ENCODE measurements at places on chromosomes 5 and 9. TPM values are rescaled to one million over a fixed set of nuclear protein-coding genes. Genes with fewer than 3 reads are reported as not detected.

DNA sequence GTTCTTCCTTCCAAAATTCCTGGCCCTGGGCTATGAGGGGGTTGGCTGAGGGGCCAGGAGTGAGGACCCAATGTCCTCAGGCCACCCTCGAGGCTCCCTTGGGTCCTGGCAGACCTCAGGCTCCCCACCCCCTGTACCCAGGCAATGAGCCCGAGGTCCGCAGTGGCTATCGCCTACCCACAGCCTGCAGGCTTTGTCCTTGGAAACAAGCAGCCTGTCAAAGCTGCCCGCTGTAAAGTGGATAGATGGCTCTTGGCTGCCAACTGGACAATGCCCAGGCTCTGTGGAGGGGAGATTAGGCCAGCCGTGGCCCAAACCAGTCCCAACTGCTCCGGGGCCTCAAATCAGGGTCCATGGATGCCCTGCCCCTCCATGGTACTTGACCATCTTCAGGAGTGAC, 2.2 kb upstream of the ADGRD2 start:
- no peak overlapping the region for H3K27ac ChIP-seq
- peaks cover 40% of the 10 kb centered on the region for H3K27me3 ChIP-seq
- no peak for DNase-seq
- peaks cover 4% of the 10 kb centered on the region for H3K4me1 ChIP-seq
- H3K36me3 ChIP-seq = no peaks in the 10 kb centered on the region

GRCh38 chr5:143106174-143106573, 297.3 kb downstream of the NR3C1 start:
- no peak overlapping the region for H3K4me3 ChIP-seq
- peak; percentile 51 for DNase-seq
- peaks cover 3% of the 10 kb centered on the region for H3K4me1 ChIP-seq
- H3K27me3 ChIP-seq = no peaks in the 10 kb centered on the region
- H3K27ac ChIP-seq = no peak overlapping the region
- H3K36me3 ChIP-seq = peaks cover 2% of the 10 kb centered on the region

GRCh38 chr9:112757282-112757883, 6.8 kb downstream of the SNX30 start:
- no peak overlapping the region for H3K27ac ChIP-seq
- H3K36me3 ChIP-seq = peaks cover 14% of the 10 kb centered on the region
- H3K27me3 ChIP-seq = no peaks in the 10 kb centered on the region
- H3K4me1 ChIP-seq = peaks cover 10% of the 10 kb centered on the region
- H3K4me3 ChIP-seq = no peak overlapping the region
- DNase-seq = no peak

- DNase-seq = peak; percentile 1
- H3K27me3 ChIP-seq = no peaks in the 10 kb centered on the region
- no peak overlapping the region for H3K27ac ChIP-seq
- H3K4me1 ChIP-seq = no peaks in the 10 kb centered on the region
Observed at GRCh38 chr5:24110004-24110615, 534.7 kb downstream of the CDH10 start.

Gene RLN2
- polyA plus RNA-seq = 0.81 TPM

Gene IL31RA
- polyA plus RNA-seq = not detected

DNA sequence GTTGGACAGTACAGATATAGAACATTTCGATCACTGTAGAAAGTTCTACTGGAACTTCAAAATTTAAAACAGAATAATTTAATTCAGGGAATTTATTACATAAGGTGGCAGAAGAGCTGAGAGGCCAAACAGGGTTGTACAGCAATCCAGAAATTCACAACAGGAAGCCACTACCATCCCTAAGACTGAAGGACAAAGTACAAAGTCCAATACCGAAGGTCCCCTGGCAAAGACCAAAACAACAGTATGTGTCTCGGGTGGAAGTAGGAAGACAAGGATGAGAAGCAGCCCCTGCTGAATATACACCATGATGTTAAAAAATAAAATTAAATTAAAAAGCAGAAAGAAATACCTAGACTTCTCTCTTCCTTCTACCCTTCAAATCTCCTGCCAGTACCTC, 19.9 kb downstream of the SGTB start:
- H3K27ac ChIP-seq = no peak overlapping the region
- no peak for DNase-seq
- H3K36me3 ChIP-seq = no peaks in the 10 kb centered on the region
- no peaks in the 10 kb centered on the region for H3K4me1 ChIP-seq
- no peak overlapping the region for H3K4me3 ChIP-seq
- no peaks in the 10 kb centered on the region for H3K27me3 ChIP-seq

DNA sequence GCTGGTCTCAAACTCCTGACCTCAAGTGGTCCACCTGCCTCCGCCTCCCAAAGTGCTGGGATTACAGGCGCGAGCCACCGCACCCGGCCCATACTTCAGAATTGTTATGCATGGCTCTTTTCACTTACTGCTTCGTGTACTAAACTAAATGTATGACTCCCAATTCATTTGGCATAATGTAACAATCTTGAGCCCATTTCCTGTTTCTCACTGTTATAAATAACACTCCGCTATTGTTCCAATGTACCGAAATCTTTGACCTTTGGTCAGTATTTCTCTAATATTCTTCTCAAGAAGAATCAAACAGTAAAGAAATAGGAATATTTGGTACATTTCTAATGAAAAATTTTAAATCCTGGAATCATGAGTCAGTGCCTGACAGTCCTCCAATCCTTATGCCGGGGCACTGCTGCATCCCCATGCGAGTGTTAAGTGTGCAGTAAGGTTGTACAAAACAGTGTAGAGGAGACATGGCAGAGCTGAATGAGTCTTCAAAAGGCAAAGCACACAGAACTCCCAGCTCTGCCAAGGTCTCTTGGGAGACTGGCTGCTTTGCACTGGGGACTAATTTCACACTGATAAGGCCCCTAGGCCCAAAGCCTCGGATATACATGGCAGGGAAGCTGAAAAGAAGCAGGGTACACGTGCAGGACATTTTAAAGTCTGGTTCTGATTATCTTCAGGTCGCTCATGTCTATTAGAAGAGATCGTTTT, 58.4 kb downstream of the HABP4 start:
- no peak overlapping the region for H3K27ac ChIP-seq
- DNase-seq = no peak
- H3K4me3 ChIP-seq = no peak overlapping the region
- no peaks in the 10 kb centered on the region for H3K27me3 ChIP-seq
- no peaks in the 10 kb centered on the region for H3K4me1 ChIP-seq

DNA sequence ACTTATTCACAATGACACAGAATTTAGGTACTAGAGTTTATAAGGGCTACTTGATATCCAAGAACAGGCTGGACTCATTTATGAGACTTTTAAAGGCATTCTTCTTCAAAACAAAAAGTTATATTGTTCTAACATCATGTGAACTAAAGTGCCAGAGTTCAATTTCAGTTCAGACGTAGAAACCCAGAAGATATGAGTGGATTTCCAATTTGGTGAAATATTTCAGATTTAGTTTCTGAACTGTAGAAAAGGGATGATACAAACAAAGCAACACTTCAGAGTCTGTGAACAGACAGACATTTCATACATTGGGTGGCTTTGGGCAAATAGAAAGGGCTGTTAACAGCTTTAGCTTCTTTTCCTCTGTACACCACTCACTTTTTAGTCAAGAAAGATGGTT, 384.0 kb downstream of the NR2F1-AS1 start:
- H3K36me3 ChIP-seq = no peaks in the 10 kb centered on the region
- no peaks in the 10 kb centered on the region for H3K27me3 ChIP-seq
- H3K4me1 ChIP-seq = no peaks in the 10 kb centered on the region

DNA sequence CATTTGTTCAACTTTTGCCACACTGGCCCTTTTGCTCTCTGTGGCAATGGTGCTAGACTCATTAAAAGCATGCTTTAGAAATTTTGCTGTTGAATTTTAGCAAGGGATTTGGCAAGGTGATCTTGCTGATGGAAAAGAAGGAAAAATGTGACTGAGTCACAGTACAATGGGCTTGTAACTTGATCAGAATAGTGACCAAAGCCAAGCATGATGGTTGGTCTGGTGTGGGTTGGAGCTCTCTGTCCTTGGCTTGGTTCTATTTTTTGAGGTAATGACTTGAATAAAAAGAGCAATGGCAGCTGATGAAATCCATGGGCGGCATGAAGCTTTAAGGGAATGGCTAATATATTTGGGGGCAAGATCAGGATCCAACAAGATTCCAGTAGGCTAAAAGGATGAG, 114.4 kb upstream of the ZNF366 start:
- H3K4me1 ChIP-seq = no peaks in the 10 kb centered on the region
- H3K27ac ChIP-seq = no peak overlapping the region
- no peak overlapping the region for H3K4me3 ChIP-seq
- H3K36me3 ChIP-seq = no peaks in the 10 kb centered on the region

- no peaks in the 10 kb centered on the region for H3K36me3 ChIP-seq
- no peaks in the 10 kb centered on the region for H3K27me3 ChIP-seq
- no peaks in the 10 kb centered on the region for H3K4me1 ChIP-seq
- no peak for DNase-seq
- H3K4me3 ChIP-seq = no peak overlapping the region
Observed at GRCh38 chr5:64331597-64332277, 166.1 kb downstream of the RNF180 start.

Gene NFX1
- 20.8 TPM for polyA plus RNA-seq

Gene ZNF454
- polyA plus RNA-seq = 3.1 TPM

GRCh38 chr9:118367383-118367782, 663.2 kb downstream of the TLR4 start:
- no peaks in the 10 kb centered on the region for H3K27me3 ChIP-seq
- DNase-seq = no peak
- H3K27ac ChIP-seq = no peak overlapping the region
- no peaks in the 10 kb centered on the region for H3K36me3 ChIP-seq

DNA sequence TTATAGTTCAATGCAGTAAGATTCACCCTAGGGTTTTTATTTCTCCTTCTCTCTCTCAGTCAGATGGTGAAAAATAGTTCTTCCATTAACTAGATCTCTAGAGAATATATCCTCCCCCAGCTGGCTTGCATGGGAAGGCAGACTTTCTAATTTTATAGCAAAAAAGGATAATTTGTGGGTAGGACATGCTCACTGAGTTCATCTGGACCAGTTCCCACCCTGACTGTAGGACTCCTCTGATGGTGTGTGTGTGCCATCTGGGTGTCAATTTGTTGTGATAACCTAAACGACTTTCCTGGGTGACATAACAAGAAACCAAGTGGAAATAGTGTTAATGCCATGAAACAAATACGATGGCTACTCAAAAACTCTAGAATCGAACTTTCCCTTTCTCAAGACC, 44.9 kb downstream of the APBA1 start:
- H3K27me3 ChIP-seq = no peaks in the 10 kb centered on the region
- H3K4me1 ChIP-seq = no peaks in the 10 kb centered on the region
- no peaks in the 10 kb centered on the region for H3K36me3 ChIP-seq

DNA sequence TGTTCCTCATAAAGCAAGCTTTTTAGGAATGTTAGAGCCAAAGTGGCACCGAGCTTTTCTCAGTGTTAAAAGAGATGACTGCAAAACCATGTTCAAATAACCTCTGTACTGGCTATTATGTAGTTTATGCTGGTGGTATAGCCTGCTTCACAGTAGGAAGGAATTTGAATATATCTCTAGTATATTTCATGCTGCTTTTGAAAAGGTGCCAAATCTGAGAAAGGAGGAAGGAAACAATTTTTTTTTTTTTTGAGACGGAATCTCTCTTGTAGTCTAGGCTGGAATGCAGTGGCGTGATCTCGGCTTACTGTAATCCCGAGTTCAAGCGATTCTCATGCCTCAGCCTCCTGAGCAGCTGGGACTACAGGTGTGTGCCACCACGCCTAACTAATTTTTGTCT, 13.5 kb downstream of the CREBRF start:
- H3K27ac ChIP-seq = no peak overlapping the region
- no peak overlapping the region for H3K4me3 ChIP-seq
- H3K4me1 ChIP-seq = no peaks in the 10 kb centered on the region
- DNase-seq = no peak
- H3K27me3 ChIP-seq = no peaks in the 10 kb centered on the region

DNA sequence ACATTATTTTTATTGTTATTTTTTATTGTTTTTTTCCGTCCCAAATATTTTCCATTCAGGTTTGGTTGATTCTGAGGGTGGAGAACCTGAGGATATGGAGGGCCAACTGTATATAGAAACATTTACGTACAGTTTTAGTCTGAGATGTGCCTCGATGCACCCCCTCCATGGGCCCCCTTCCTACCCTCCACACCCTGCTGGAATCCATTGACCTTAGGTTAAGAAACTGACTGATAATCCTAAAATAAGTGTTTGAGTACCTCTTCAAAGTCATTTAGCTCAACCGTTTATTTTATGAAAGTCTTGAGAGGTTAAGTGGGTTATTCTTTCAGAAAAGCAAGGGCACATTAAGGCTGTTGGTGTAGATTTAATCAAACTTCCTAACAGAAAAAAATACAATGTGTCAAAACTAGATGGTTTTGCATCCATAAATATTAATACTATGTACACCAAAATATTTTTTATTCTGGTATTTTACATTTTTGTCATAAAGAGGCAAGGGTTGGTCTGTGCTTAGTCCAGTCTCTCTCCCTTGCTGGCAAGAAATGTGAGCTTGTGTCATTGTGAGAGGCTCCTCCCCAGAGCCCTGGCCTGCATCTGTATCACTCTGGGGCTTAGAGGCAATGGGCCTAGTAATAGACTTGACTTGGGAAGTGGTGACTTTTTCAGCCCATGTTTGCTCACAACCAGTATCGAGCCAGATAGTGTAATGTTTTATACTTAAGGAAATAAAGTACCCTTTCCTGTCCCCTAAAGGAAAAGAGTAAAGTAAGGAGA, 15.7 kb downstream of the MTRR start:
- no peaks in the 10 kb centered on the region for H3K4me1 ChIP-seq
- no peak overlapping the region for H3K27ac ChIP-seq
- H3K36me3 ChIP-seq = peaks cover 14% of the 10 kb centered on the region
- no peak for DNase-seq
- no peak overlapping the region for H3K4me3 ChIP-seq

DNA sequence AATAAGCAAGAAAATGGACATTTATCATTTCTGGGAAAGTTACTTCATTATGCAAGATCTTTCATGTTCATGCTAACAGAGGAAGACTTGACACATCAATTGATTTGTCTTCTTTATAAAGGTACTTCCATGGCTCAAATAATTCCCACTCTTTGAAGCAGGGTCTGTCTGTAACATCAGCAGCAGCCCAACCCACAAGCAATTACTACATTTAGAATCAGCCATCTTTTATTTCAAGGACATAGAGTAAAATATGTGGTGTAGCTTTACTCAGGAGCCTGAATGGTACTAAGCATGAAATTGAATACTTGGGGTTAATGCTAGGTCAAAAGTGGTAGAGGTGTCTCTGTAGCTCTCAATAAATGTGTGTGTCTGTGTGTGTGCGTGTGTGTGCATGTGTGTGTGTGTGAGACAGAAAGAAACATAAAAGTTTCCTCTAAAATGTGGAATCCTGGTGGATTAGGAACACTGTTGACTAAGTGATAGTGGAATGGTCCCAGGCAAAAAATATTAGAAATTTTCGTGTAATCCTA, 581.1 kb downstream of the CAAP1 start:
- H3K4me3 ChIP-seq = no peak overlapping the region
- H3K27me3 ChIP-seq = no peaks in the 10 kb centered on the region
- H3K4me1 ChIP-seq = no peaks in the 10 kb centered on the region
- no peak overlapping the region for H3K27ac ChIP-seq
- no peaks in the 10 kb centered on the region for H3K36me3 ChIP-seq
- DNase-seq = no peak

- no peak for DNase-seq
- no peak overlapping the region for H3K27ac ChIP-seq
- H3K27me3 ChIP-seq = no peaks in the 10 kb centered on the region
- no peak overlapping the region for H3K4me3 ChIP-seq
Observed at GRCh38 chr5:63323926-63324325, 638.3 kb downstream of the HTR1A start.

Gene NSD1
- 27.2 TPM for polyA plus RNA-seq

Gene NUDT12
- polyA plus RNA-seq = 10.6 TPM

Data from small intestine (tissue), 16 donors.